ENCODE measurements at places on chromosomes 16 and 17. TPM values are rescaled to one million over a fixed set of nuclear protein-coding genes. Genes with fewer than 3 reads are reported as not detected.

GRCh38 chr17:164303-165235 is 16.9 kb downstream of the DOC2B start:
- DNase-seq: peak; percentile 76

DNA sequence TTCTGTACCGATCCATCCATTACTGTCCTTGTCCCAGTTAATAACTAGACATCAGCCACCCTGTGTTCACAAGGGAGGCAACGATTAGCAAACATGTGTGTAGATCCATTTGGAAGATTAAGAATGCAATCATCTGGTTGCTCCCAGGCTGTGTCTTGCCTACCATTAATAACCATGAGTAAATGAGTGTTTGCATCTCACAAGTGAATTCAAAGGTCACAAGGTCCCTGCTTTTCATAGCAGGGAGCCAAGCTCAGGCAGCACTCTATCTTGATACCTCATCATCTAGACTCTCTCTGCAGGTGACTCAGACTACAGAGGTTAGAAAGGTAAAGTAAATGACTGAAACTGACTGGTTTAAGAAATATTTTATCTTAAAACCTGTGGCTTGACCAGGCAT is 25.3 kb downstream of the VWA3A start:
- DNase-seq: no peak

GRCh38 chr17:61314368-61315078 is 85.1 kb upstream of the TBX2 start:
- DNase-seq: peak; percentile 99

Gene PDILT
- not detected for total RNA-seq

Gene GLIS2
- total RNA-seq: 8.8 TPM

Gene PIPOX
- total RNA-seq: 1.4 TPM

Data from lung (tissue), 17 donors.